Central memory CD4-positive, alpha-beta T cell (primary cell): ENCODE measurements at places on chromosomes 7 and 10.

DNA sequence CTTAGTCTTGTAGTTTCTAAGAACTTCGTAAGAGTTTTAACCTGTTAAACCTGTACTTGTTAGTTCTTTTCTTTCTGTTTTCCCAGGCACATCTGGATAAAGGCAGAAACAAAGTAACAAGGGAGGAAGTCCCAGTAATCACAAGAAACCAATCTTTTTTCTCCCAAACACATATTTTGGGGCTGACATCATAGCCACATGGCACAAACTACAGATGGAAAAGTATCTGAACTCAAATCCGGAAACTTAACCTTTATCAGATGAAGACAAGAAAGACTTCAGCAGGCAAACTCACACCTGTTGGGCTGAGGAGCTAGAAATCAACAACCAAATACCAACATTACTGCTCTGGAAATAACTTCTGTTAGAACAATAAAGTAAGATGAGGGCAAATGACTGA is 67.1 kb downstream of the CUBN start:
- no peak for DNase-seq

DNA sequence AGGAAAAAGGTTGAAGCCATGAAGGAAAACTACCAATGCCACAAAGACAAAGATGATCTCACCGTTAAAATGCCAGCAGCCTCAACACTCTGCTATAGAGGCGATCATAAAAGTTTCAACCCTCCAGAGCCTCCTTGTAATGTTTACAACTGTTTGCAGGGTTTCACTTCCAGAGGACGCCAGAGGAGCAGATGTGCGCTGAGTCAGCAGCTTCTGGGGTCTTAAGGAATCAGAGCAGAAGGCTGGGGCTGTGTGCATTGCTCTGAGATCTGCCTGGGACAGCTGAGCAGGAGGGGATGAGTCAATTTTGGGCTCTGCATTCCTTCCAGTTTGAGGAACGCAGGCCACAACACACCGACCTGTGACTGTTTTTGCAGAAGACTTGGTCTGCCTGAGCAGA is 98.3 kb downstream of the TMEM130 start:
- DNase-seq = no peak

- DNase-seq = no peak
Observed at GRCh38 chr7:130515315-130516040, 23.6 kb downstream of the MEST start.

GRCh38 chr7:11415101-11415500 is 416.9 kb downstream of the THSD7A start:
- DNase-seq = no peak

- no peak for DNase-seq
Observed at GRCh38 chr10:14686356-14686755, 88.3 kb downstream of the FAM107B start.

DNA sequence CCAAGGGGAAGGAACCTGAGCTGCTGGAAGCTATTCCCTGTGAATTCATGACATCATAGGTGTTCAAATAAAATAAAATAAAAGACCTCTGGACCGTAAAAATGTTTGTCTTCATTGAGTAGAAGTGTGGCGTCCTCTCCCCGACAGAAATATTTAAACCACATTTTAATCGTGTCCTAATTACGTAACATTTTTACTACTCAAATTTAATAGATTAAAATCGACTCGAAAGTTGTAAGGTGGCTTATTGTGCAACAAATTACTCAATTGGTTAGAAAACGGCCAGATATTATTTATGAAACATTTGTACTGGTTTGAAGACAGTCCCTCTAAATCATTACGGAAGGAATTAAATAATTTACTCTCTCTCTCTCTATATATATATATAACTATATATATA is 15.5 kb upstream of the NCAPG2 start:
- no peak for DNase-seq

DNA sequence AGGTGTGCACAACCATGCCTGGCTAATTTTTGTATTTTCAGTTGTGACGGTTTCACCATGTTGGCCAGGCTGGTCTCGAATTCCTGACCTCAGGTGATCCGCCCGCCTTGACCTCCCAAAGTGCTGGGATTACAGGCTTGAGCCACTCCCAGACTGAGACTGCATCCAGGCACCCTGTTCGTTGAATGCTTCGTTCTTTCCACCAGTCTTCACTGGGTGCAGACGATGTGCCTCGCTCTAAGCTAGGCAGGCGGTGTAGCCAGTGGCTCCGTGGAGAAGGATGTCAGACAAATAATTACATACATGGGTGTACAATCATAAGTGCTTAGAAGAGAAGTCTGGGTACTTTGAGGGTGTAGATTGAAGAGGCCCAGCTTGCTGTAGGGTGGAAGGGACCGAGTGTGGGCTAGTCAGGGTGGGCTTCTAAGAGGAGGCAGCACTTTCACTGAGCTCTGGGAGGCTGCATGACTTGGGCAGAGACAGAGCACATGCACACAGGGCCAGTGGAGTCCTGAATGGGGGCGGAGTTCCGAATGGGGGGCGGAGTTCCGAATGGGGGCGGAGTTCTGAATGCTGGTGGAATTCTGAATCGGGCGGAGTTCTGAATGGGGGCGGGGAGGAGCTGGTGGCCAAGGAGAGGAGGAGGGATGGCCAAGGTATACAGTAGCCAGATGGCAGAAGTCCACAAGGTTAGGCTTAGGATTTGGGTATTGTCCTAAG is 74.3 kb downstream of the COL26A1 start:
- DNase-seq = no peak

GRCh38 chr10:24215603-24216002 is 6.7 kb downstream of the KIAA1217 start:
- DNase-seq = no peak

DNA sequence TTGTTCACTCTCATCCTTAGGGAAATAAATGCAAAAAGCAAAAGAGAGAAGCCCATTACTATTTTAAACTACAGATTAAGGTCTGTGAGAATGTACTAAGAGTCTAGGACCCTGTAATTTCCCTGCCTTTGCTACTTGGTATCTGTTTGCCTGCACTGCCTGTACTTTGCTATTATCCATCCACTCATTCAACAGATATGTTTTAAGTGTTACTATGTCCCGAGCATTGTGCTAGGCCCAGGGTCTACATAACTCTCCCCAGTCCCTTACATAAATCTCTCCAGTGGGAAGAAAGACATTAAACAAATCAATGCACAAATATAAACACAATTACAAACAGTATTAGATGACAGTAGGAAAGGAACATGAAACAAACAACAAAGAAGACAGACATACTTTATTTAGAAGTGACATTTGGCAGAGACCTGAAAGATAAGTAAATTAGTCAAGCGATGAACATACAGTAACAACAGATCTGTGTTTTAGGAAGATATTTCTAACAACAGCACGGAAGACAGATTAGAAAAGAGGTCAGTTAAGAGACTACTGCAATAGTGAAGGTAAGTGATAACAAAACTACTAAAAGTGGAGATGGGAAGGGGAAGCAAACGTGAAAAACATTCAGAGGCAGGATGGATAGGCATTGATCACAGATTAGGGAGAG is 30.0 kb downstream of the ZNF800 start:
- no peak for DNase-seq

DNA sequence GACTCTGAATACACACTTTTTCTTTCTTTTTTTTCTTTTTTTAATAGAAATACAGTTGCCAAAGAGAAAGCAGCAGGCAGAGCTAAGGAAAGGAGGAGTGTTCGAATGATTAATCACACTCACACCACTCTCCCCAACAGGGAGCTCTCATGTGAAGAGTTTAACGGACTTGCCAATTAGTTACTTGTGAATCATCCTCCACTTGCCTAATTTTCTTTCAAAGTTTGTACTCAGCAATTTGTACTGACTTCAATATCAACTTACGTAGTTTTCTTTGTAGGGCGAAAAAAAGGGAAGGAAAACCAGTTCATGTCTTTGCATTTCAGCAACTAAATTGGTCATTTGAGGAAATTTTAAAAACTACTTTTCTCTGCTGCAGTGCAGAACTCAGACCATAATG is 109.2 kb downstream of the PIP4K2A start:
- no peak for DNase-seq

DNA sequence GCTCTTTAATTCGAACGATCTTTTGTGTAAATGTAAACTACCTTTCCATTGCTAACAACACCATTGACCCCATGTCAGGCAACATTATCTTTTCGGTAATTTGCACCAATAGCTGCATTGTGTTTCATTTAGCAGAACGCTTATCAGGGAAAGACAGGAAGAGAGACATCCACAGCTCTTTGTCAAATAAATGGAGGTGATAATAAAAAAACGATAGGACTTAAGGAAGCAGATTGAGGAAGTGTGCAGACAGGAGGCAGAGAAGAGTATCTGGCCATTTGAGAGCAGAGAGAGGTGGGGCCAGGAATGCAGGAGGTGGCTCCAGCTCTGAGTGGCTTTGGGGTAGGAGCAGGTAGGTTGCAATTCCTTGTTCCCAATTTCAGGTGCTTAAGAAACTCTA is 37.5 kb upstream of the ADARB2 start:
- DNase-seq = no peak

GRCh38 chr10:60446851-60447250 is 57.2 kb upstream of the ANK3 start:
- DNase-seq = no peak

- no peak for DNase-seq
Observed at GRCh38 chr7:32023376-32023775, 46.8 kb downstream of the PDE1C start.

GRCh38 chr7:17654940-17655339 is 285.4 kb downstream of the SNX13 start:
- no peak for DNase-seq

- DNase-seq = no peak
Observed at GRCh38 chr10:103926722-103927319, 8.8 kb upstream of the STN1 start.

GRCh38 chr7:55441002-55441401 is 75.9 kb downstream of the LANCL2 start:
- DNase-seq = no peak

- DNase-seq = no peak
Observed at GRCh38 chr7:138328215-138328614, 131.8 kb upstream of the TRIM24 start.

- no peak for DNase-seq
Observed at GRCh38 chr10:10327934-10328333, 689.7 kb upstream of the CELF2 start.

DNA sequence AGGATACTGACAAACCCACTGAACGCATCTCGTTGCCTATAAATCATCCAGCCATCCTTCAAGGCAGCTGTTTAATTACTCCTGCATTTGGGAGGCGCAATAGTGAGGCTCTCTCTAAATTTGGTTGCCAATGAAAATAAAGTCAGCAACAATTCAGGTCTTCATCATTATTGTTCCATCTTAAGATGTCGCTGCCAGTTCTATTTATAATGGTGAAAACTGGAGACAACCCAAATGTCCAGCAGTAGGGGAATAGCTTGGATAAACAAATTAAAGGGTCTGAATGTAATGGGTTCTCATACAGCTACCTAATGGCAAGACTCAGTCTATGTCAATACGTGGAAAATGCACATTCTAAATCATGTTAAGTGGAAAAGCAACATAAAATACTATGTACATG is 120.1 kb upstream of the PLXNA4 start:
- no peak for DNase-seq

DNA sequence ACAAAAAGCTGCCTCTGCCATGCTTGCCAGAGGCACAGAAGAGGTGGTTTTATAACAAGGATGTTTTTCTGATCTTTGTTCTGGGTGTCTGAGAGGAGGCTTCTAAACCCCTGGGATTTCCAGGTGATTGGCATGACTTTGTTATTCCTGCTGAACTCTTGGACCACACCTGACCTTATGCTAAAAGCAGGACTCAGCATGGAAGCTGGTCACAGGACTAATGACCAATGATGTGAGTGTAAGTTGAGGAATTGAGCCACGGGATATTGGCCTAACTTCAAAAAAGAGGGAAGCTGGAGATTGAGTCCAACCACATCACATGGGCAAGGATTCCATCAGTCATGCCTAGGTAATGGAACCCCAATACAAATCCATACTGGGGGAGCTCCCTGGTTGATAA is 437.9 kb downstream of the POM121L12 start:
- no peak for DNase-seq

- no peak for DNase-seq
Observed at GRCh38 chr7:46385662-46386309, 464.7 kb upstream of the IGFBP3 start.

GRCh38 chr10:70555371-70555770 is 47.2 kb downstream of the PRF1 start:
- no peak for DNase-seq

- DNase-seq = no peak
Observed at GRCh38 chr10:13813550-13813949, 226.8 kb downstream of the PRPF18 start.

DNA sequence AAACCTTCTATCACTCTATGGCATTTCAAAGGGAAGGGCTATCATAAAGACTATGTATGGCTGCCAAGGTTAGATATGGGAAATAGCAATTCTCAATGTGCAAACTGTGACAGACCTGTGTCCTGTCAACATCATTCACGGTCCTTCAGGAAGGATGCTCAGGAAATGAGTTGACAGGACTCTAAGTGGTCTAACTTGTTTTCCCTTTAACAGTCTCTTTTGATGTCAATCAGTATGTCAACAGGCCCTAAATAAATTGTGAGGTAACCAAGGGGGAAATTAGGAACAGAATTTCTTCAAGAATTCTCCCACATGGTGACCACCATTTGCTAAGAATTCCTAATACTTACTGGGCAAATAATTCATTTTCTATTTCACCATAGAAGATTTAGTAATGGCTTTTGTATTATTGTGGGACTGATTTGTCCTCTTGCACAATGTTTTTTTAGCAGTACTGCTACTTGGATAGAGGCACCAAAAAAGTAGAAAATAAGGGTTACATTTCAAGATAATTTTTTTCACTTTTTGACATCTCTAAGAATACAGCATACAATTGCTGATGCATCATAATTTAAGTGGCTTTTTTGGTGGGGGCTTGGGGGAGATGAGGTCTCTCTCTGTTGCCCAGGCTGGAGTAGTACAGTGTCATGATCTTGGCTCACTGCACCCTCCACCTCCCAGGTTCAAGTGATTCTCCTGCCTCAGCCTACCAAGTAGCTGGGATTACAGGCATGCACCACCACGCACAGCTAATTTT is 275.8 kb downstream of the CACNA2D1 start:
- DNase-seq = no peak

DNA sequence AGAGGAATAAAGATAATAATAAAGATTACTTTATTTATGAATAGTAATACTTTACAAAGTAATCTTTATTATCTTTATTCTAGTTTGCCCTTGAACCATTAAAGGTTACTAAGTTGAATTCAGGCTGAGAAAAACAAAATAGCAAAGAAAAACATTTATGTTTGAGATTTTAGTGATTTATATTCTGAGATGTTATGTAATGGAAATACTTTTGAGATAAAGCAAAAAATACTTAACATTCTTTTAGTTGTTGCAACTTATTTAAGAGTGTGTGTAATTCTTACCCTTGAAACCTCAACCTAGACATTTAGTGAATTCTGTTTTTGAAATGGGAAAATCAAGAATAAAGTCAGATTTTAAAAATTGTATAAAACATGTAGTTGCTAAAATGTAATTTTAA is 40.0 kb downstream of the MINPP1 start:
- no peak for DNase-seq

GRCh38 chr7:131014906-131015656 is 281.1 kb upstream of the KLF14 start:
- DNase-seq = no peak

- DNase-seq = no peak
Observed at GRCh38 chr10:76778914-76779795, 858.5 kb downstream of the KCNMA1 start.

GRCh38 chr10:101061624-101062231 is at the start of gene KAZALD1:
TSS of gene KAZALD1 (plus strand) at chr10:101061989. CDS start at chr10:101062593, 604 bp downstream.
- DNase-seq = no peak
